Naive thymus-derived CD8-positive, alpha-beta T cell (primary cell): ENCODE measurements at places on chromosomes 2 and 18. TPM values are rescaled to one million over a fixed set of nuclear protein-coding genes. Genes with fewer than 3 reads are reported as not detected.
A peak's percentile ranks its signal among the peaks of the same experiment; 100 is the strongest.

GRCh38 chr2:208490492-208490891 is 83.9 kb downstream of the PTH2R start:
- no peak overlapping the region for H3K4me3 ChIP-seq
- no peak overlapping the region for H3K27ac ChIP-seq
- DNase-seq: no peak
- H3K27me3 ChIP-seq: peaks cover 4% of the 10 kb centered on the region

- H3K4me1 ChIP-seq: peaks cover 8% of the 10 kb centered on the region
- no peak overlapping the region for H3K27ac ChIP-seq
- peak overlapping the region; percentile 64 for H3K4me3 ChIP-seq
- H3K36me3 ChIP-seq: no peaks in the 10 kb centered on the region
- peaks cover 32% of the 10 kb centered on the region for H3K27me3 ChIP-seq
- no peak for DNase-seq
These were observed 69.9 kb downstream of the MARCO start for GRCh38 chr2:119011910-119012209.

DNA sequence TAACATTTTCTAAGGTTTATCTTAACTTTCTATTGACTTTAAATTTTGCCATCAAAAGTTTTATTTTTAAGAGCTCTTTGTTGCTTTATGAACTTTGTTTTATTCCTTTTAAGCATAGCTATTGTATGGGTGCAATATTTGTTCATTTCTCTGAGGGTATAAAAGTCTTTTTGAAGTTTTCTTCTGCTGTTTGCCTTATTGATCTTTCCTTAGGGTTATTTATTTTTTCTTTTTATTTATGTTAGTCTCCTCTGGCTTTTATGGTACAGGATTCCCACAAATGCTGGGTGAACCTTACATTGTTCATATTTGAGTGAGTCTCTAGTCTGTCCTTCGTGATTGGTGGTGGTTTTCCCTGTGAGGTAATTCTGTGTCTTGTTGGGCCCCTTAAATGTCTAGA is 68.4 kb downstream of the PARD3B start:
- no peaks in the 10 kb centered on the region for H3K36me3 ChIP-seq
- H3K27ac ChIP-seq: no peak overlapping the region
- no peaks in the 10 kb centered on the region for H3K4me1 ChIP-seq
- H3K4me3 ChIP-seq: no peak overlapping the region
- no peak for DNase-seq

DNA sequence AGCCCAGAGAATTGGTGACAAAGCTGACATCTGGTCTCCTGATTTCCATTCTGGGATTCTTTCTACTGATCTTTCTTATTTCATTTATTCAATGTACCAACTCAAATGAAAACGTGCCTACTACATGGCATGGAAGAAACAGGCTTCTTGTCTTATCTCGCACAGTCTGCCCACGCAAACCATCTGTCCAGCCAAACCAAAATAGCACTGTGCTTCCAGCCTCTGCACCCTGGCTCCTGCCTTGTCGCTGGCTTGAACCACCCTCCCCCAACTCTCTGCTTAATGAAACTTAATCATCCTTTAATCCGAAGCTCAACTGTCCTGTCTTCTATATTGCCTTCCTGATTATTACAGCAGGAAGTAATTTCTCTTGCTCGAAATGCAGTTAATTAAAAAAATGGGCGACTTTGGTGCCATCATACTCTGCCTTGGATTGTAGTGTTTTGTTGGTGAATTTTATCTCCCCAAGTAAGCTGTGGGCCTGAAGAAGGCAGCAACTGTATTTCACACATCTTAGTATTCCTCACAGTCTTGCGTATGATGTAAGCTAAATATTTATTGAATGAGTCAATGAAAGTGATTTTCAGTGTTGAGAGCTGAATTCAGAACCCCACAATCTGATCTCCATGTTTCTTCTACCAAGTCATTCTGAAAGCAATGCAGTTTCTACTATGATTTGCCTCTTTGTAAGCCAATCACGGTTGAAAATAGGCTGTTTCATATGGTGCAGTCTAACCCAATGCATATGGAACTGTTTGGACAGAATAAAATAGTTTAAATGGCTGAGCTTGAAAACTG is 190.8 kb downstream of the TMEM247 start:
- H3K36me3 ChIP-seq: peaks cover 6% of the 10 kb centered on the region
- peaks cover 46% of the 10 kb centered on the region for H3K27me3 ChIP-seq
- H3K4me1 ChIP-seq: no peaks in the 10 kb centered on the region
- no peak for DNase-seq
- no peak overlapping the region for H3K4me3 ChIP-seq

- no peak for DNase-seq
- H3K27me3 ChIP-seq: no peaks in the 10 kb centered on the region
- no peak overlapping the region for H3K4me3 ChIP-seq
- peaks cover 2% of the 10 kb centered on the region for H3K4me1 ChIP-seq
- H3K36me3 ChIP-seq: peaks cover 7% of the 10 kb centered on the region
- no peak overlapping the region for H3K27ac ChIP-seq
These were observed 124.0 kb downstream of the RTP5 start for GRCh38 chr2:241993386-241994005.

- no peak overlapping the region for H3K27ac ChIP-seq
- no peaks in the 10 kb centered on the region for H3K4me1 ChIP-seq
- no peaks in the 10 kb centered on the region for H3K36me3 ChIP-seq
- DNase-seq: no peak
- no peak overlapping the region for H3K4me3 ChIP-seq
- H3K27me3 ChIP-seq: peaks cover 3% of the 10 kb centered on the region
These were observed 130.5 kb downstream of the BCL11A start for GRCh38 chr2:60422826-60423483.

DNA sequence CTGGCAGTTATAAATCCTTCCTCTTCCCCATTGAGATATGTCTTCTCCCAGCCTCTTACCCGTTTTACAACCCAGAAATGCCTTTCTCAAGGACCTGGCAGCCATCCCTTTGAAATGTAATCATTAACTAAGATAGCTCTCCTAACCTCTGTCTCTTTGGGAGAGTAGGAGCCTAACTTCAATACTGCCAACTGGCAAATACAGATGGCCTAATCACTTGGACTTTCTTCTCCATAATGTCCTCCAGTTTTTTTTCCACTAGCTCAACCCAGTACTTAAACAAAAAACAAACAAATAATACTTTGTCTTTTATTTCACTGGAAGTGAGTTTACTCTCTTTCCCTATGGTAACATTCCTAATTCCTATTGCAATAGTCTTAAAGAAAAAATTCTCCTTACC is 1391.1 kb downstream of the SUCLG1 start:
- DNase-seq: no peak
- no peaks in the 10 kb centered on the region for H3K27me3 ChIP-seq
- no peak overlapping the region for H3K27ac ChIP-seq
- no peaks in the 10 kb centered on the region for H3K36me3 ChIP-seq

The NEB gene
- polyA plus RNA-seq: 0.48 TPM

The FOXD4L1 gene
- not detected for polyA plus RNA-seq

The C2orf78 gene
- not detected for polyA plus RNA-seq

The RAB17 gene
- polyA plus RNA-seq: not detected

The LYG1 gene
- polyA plus RNA-seq: 0.49 TPM
